Foreskin keratinocyte (primary cell): ENCODE measurements at places on chromosomes 13 and 19. TPM values are rescaled to one million over a fixed set of nuclear protein-coding genes. Genes with fewer than 3 reads are reported as not detected.

DNA sequence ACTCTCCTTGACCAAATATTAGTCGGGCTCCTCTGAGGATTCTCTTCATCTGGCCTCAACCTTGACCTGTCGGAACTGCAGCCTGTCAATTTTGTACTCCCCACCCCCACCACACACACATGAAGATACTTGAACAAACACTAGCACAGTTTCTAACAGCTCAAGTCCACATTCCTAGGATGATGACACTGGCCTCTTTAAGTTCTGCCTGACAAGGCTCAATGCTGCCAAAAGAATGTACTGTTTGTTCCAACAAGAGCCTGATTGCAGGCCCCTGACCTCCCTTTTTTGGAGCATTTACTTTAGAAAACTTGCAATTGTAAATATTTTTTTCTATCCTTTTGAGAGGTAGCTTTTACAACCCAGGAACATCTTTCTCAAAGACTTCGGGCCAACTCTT lies 169.2 kb upstream of the IRS2 start:
- no peak for DNase-seq

DNA sequence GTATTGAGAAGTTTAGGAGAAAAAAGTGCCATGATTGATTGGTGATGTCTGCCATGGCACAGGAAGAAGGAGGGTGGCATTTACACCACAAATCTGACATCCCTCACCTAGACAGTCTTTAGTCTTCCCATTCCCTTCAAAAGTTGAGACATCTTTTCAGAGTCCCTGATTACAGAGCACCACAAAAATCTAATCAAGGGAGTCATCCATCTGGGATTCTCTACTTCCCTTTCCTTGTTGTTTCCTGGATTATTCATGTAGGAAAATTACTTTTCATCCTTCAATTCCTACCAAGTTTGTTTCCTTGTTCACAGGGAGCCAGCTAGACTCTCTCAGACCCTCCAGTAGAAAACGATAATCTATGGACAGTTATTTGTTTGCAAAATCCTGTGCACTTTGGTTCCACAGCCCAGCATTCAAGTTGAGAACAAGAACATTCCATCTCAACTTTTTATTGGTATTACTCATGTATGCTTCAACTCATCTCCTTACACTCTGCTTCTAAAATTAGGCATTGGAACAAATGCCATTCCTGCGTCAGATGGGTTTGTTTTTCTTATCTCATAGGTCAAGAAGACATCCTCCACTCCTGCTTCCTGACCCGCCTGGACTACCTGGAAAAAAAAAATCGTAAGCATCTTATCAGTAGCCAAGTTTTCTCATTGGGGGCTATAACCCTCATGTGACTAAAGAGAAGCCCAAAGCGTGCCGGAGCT lies 259.9 kb downstream of the FOXO1 start:
- peak; percentile 92 for DNase-seq

GRCh38 chr19:30890033-30890432 lies 459.2 kb downstream of the TSHZ3 start:
- no peak for DNase-seq

GRCh38 chr19:6521718-6522646 lies 8.8 kb upstream of the TNFSF9 start:
- peak; percentile 28 for DNase-seq

The DMWD gene
- 26.4 and 27.7 TPM in 2 replicates for polyA plus RNA-seq
